ENCODE measurements at places on chromosomes 11 and 22. TPM values are rescaled to one million over a fixed set of nuclear protein-coding genes. Genes with fewer than 3 reads are reported as not detected.
A peak's percentile ranks its signal among the peaks of the same experiment; 100 is the strongest.

DNA sequence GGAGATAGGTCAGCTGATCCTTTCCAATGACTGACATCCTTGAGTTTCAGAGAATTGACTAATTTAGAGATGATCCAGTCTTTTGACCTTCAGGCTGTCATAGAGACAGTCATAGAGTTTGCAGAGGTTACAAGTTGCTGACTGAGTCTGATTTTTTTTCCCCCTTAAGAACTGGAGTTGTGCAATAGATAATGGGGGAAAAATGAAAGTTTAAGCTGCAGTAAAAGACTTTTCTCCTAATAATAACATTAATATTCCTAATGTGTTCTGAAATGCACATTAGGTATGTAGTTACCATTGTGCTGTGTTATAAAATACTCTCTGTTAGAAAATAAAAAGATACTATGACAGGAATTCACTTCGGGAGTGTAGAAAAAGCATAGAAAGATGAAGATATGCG is 876.9 kb upstream of the RAG2 start:
- no peak for DNase-seq

- peak; percentile 82 for DNase-seq
Measured at GRCh38 chr22:39151329-39151975, 1.0 kb downstream of the CBX7 start.

GRCh38 chr11:10746871-10747270 is 4.2 kb upstream of the CTR9 start:
- no peak for DNase-seq

DNA sequence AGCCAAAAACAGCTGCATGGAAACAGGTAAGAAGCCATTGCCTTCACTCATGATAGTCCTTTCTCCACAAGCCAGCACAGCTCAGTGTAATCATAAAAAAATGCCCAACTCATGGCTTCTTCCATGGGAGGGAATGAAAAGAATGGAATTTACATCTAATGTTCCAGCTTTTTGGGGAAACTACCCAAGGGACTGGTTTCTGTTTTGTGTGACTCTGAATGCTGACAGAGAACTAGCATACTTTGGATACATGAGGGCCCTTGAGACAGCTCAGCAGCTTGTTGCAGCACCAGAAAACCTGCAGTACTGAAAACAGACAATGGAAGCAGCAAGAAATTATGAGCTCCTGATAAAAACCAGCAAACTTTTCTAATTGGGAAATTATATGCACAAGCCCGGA is 24.2 kb upstream of the HORMAD2 start:
- DNase-seq: peak; percentile 65

NRXN2 gene
- 90.1 TPM for total RNA-seq

VSTM5 gene
- 0.36 TPM for total RNA-seq

BBOX1 gene
- total RNA-seq: under 0.01 TPM
